Breast epithelium (tissue), 4 donors: ENCODE measurements at places on chromosomes 3 and 15. TPM values are rescaled to one million over a fixed set of nuclear protein-coding genes. Genes with fewer than 3 reads are reported as not detected.

DNA sequence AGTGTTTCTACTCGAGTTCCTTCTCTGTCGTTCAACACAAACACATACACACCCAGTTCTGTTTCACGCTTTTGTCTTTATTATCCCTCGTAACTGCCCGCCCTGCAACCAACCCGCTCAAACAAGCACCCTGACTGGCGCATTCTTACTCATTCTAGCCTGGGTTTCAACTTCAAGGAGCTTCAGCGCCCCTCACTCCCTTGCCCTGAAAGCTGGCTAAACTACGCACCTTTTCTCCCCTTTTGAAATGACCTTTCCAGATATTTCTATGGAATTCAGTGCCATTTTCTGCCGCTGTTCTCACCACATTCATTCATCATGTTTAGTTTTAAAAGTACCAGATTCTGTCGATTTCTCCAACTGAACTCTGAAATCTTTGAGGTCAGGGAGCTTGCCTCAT is 653 bp upstream of the MFSD1 start:
- DNase-seq: no peak

- no peak for DNase-seq
These were observed 114.0 kb upstream of the POU1F1 start for GRCh38 chr3:87390353-87390752.

DNA sequence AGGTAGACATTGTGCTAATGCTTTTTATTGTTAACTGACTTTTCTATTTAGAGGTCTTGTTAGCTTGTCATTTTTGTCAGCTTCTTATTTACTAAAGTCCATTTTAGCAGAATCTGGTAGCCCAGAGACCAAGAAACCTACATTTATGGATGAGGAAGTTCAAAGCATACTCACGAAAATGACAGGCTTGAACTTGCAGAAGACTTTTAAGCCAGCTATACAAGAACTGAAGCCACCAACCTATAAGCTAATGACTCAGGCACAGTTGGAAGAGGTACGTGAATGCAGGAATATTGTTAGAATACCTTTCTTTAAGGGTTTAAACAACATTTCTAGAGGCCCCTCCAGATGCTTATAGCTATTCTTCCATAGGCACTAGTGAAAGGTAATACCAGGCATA is 3.0 kb downstream of the MRPS22 start:
- no peak for DNase-seq

- DNase-seq: no peak
These were observed 4.2 kb downstream of the SMAD6 start for GRCh38 chr15:66706225-66706732.

GRCh38 chr15:97545799-97546198 is 414.7 kb upstream of the ARRDC4 start:
- DNase-seq: no peak

- DNase-seq: no peak
These were observed 235.6 kb upstream of the TGFBR2 start for GRCh38 chr3:30370681-30371271.

DNA sequence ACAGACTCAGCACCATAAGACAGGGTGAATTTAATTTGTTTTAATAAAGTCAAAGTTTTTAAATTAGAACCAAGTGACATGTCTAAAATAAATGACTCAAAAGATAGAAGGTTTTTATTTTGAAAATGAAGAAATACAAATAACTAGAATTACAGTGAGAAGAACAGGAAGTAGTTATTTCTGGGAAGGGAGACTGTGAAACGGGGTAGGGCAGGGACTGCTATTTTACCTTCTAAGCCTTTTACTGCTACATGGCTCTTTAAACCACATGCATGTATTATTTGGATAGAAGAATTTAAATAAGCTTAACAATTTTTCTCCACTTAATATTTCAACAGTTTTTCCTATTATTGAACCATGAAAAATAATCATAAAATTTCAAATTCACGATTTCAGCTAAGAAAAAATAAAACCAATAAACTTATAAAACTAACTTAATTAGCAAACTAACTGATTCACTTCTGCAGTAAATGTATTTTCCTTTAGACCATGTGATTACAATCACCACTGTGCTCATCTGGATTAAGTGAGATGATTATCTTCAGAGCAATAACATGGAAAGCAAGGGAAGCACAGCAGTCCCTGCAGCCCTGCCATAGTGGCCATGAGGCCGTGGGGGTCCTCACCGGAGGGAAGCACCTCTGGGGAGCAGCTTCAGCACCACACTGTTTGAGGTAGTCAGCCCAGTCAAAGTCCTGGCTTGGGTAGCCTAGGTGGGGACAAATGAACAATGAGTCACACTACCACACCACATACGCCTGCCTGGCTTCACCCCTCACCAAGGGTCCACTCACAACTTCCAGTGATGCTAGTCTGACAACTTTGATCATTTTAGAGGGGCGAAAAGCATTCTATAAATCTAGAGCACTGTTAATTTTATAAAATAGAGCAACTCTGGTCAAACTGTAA is 28.3 kb upstream of the STIMATE start:
- no peak for DNase-seq

DNA sequence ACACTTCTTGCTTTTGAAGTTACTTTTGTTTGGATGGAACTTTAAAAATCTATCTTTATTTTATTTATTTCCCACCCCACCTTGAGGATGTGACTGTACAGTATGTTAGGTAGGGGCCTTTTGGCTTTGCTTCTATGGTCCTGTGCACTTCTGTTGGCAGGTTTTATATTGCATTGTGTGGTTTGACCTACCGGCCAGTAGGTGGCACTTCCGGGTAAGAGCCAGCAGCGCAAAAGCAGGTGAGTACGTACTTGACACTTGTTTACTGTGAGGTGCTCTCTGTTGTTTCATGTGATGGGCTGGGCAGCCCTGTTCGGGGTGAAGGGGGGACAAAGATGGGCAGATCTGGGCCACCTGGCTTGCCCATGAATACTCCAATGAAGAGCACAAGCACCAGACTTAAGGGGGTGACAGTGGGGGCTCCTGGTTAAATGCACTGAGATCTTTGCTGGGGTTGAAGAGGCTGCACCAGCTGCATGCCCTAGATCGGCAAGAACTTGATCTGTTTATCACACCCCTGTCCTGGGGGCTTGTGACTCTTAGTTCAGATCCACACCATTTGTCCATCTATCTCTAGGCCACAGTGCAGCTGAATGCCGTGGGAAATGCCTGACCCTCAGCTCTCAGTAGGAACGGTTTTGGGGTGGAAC is 131.6 kb downstream of the NLGN1 start:
- no peak for DNase-seq

TGM5 gene
- total RNA-seq: 2.7 TPM

FMN1 gene
- total RNA-seq: 50.7 TPM

NOX5 gene
- total RNA-seq: 2.6 TPM
